ENCODE measurements at places on chromosomes 1 and 21.

DNA sequence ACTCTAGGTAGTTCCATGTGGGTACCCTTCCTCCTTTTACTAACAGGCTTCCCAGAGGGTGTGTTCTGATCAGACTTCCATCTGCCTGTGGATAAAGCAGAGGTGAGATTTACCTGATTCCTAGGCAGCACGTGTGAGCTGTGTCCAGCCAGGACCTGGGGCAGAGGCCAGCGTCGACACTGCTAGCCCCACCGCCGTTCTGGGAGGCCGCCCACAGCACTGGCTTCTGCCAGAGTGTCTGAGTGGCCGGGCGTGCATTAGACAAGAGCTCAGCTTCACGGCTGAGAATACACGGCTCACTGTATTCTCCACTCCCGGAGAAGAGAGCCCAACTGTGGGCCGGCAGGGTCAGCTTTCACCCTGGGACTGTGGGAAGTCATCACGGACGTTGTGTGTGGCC lies 82.5 kb downstream of the PRDM16 start:
- no peak for ATAC-seq

DNA sequence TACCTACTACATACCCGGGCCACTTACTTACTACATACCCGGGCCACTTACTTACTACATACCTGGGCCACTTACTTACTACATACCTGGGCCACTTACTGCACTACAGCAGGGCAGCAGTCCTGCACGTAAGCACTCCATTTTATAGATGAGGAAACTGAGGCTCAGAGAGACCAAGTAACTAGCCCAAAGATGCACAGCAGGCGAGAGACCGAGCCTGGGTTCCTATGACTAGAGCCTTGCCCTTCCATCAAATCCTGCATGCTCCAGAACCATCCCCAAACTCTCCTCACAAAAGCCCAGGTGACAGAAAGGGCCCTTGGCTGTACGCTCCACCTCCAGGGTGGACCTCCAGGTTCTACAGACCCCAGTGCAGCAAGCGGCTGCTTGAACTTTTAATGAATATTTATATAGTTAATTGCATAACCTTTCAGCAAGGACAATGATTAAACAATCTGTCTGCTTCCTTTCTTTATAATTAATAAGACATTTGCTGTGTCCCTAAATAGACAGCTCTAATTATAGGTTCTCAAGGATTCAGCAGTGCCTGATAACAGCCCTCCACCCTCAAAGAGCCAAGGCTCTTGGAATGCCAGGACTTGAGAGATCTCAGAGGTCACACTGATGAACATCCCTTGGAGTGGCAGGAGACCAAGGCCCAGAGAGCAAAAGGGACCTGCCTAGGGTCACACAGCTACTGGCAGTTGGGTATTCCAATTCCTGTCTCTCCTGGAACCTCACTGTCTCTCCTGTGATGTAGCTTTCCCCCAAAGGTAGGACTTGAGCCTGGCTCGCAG lies 43.4 kb downstream of the LRP8 start:
- ATAC-seq, result no peak

GRCh38 chr1:167720965-167721616 lies 691 bp upstream of the MPZL1 start:
- ATAC-seq, result peak; percentile 24

- no peak for ATAC-seq
These were observed 160.5 kb upstream of the KIAA0040 start for GRCh38 chr1:175353066-175353465.

GRCh38 chr1:218587900-218588299 lies 242.8 kb downstream of the TGFB2 start:
- no peak for ATAC-seq

DNA sequence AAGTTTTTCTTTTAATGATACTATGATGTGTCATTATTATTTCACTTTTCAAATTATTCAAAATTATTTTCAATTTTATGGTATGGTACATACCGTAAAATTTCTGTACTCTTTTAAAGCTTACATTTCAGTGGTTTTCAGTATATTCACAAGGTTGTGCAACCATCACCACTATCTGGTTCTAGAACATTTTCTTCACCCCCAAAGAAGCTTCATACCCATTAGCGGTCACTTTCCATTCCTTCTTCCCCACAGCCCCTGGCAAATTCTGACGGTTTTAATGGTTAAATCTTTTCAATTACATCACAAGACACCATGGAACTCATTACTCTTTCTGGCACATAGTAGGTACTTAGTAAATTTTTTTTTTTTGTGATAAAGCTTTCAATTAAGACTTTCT lies 22.8 kb upstream of the ATP5PO start:
- ATAC-seq, result no peak

All from esophagus mucosa (tissue), 1 donor.